Skeletal muscle tissue (tissue), 5 donors: ENCODE measurements at places on chromosomes 2 and 18. TPM values are rescaled to one million over a fixed set of nuclear protein-coding genes. Genes with fewer than 3 reads are reported as not detected.

TUBA4A gene
- total RNA-seq = 30.8 TPM

PAX8 gene
- total RNA-seq = not detected

TMEM247 gene
- not detected for total RNA-seq

MC4R gene
- 0.52 TPM for total RNA-seq

SERPINB13 gene
- not detected for total RNA-seq

TIGD1 gene
- 3.7 TPM for total RNA-seq

TXNDC2 gene
- not detected for total RNA-seq

ZFP36L2 gene
- 14.1 TPM for total RNA-seq
